NCI-H1092 (cell line): ENCODE measurements at places on chromosomes 4 and X.

GRCh38 chr4:185307136-185307950 is 88.4 kb downstream of the LRP2BP start:
- no peak for DNase-seq

GRCh38 chr4:53855581-53856250 is 208.7 kb downstream of the CHIC2 start:
- no peak for DNase-seq

- no peak for DNase-seq
Observed at GRCh38 chrX:30220661-30221060, 5.3 kb downstream of the MAGEB2 start.

DNA sequence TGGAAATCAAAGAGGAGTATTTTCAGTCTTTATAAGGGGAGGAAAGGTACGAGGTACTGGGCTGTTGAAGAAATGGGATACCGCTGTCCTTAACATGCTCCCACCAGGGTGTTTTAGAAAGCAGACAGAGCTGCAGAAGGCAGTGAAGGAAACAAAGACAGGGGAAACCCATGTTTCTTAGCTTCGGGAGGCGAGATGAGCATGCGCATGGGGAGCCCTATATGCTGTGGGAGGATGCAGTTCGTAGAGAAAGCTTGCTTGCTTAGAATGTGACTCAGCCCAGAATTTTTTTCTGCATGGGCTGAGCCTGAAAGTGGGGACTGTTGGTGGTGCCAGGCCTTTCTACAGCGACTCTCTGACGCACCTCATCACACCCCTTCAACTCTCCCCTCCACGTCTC is 28.8 kb upstream of the SCOC start:
- DNase-seq: no peak

DNA sequence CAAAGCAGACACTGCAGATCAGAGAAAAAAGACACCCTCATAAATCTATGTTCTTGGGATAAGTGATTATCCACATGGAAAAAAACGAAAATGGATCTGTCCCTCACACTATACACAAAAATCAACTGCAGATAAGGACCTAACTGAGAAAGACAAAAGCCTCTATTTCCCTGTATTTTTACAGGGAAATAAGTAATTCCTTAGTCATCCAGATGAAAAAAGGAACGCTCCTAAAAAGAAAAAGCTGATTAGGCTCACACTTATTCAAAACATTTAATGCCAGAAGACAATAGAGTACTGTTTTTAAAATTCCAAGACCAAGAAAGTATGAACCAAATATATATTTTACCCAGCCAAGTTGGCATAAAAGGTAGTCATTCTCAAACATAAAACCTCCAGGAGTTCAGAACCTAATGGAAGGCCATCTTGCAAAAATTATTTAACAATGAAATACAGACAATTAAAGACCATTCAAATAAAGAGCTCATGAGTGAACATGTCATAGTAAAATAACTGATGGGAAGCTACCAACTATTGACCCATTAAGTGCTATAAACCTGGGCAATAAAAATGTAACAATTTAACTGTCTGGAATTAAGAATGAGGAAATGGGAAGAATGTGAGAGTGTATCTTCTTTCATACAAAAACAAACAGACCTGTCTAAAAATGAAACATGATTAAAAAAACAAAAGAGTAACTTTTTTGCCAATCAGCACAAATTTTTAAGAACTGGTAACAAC is 20.4 kb downstream of the PAPSS1 start:
- DNase-seq: no peak

DNA sequence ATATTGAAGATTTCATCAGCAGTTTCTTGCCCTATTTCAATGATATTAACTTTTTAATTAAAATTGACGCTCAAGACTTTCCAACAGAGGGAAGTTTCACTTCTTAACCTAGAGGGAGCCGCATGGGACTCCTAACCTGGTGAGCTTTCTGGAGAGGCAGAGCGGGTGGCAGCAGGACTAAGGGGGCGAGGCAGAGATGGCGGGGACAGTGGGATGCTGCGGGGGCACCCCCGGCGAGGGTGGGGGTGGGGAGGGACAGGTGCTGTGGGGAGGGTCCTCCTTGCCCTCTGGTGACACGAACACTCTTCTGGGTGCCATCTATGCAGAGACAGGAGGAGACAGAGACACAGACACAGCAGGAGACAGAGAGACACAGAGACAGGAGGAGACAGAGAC is 104.4 kb downstream of the ADRA2C start:
- DNase-seq: no peak

GRCh38 chr4:184994010-184994622 is 24.2 kb upstream of the HELT start:
- no peak for DNase-seq

- DNase-seq: no peak
Observed at GRCh38 chr4:10687526-10687925, 3.0 kb upstream of the CLNK start.

DNA sequence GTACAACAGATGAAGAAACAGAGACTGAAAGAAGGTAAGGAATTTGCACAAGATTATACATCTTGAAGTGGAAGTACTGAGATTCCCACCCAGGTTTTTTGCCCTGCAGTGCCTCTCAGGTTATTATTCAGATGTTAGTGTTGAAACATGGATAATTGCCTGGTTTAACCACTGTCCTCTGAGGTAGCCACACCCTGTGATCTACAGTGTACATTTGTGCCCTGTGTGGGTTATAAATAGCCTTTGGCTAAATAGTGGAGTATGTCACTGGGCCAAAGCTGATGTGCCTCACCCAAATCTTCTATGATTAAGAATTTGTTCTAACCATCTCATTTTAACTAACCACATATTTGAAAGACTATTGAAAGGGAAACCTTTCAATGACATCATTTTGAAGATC is 5.4 kb upstream of the ASB5 start:
- DNase-seq: no peak

GRCh38 chrX:130637591-130637990 is 235.8 kb downstream of the RBMX2 start:
- no peak for DNase-seq

- DNase-seq: peak; percentile 19
Observed at GRCh38 chr4:129335818-129336217, 239.9 kb downstream of the C4orf33 start.

DNA sequence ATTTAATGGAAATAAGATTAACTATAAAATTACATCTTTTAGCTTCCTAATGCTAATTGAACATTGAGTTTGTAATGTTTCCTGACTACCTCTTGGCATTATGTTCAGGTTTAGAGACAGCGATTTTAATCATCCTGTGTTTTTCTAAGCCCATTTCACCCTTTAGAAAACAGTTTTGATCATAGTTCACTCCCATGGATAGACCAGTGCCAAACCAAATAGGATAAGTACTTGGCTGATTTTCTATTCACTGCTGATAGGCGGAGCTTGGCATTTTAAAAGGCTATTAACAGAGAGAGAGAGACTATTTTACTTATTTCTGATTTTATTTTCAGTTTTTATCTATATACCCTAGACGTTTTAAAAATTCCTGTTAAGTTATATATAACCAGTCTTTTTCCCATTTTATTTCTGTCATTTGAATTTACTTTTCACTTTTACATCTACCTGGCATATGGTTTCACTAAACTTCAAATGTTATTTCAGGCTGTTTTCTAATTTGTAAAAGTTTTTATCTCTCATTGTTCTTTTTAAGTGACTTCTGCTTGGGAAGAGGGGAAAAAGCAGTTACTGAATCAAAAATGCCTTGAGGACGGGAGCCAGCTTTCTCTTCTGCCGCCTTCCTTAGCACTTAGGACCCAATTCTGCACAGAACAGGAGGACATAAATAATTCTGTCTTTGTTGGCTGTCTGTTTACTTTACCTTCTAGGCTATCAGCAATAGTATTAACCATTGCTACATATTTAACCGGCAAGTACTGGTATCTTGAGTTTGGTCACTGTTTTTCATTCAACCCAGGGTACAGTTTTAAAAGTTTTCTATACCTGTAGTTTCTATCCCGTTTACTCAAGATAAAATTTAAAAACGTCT is 46.4 kb downstream of the SGMS2 start:
- peak; percentile 60 for DNase-seq

GRCh38 chr4:78299565-78299972 is 242.4 kb downstream of the FRAS1 start:
- DNase-seq: no peak

DNA sequence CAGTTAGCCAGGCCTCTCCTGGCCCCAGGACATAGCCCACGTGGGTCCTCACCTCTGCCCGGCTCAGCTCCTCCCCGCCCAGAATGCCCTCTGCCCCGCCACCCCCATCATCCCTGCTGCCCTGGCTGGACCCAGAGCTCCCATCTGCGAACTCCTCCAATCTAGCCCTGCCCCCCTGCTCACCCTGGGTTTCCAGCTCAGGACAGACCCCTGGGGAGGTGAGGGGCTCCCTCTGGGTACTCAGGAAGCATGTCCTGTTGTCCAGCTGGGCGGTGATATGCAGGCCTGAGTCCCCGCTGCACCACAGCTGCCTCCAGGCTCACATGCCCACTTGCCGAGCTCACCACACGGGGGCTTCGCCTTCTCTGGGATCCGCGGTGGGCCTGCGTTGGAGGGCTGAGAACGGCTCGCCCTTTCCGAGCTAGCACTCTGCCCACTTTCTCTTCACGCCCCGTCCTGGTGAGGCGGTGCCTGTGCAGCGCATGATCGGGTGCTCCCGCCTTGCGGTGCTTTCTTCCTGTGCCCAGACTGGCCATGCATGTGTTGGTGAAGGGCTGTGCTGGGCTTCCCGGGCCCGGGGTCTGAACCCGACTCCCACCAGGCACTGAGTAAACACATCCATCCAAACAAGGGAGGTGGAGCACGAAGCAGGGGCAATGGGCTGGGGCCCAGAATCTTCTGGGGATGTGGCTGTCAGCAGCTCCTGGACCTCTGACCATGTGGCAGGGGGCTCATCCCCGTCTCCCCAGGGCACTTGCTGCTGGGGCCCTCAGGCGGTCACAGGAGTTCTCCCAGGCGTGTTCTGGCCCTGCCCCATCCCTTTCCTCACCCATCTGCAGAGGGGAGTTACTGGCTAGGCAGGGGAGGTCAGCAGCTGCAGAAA is 74.3 kb downstream of the RGS12 start:
- no peak for DNase-seq

DNA sequence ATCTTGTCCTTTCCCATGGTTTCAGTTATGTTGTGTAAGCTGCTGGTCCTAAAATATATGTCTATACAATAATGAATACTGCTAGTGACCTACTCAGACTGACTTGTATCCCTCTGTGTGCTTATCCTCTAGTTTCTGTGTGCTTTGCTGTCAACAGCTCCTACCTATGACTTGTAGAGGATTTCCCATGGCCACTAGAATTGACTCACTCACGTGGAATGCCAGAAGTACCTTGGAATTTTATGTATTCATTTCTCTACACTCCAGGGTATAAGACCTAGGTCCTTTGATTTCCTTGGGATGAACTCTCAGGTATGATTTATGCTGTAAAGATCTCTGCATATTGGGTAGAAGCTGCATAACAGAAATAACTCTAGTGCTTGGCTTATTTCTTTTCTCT is 279.9 kb upstream of the SLIT2 start:
- no peak for DNase-seq

GRCh38 chr4:75099321-75099720 is 166.4 kb downstream of the PARM1 start:
- no peak for DNase-seq

GRCh38 chr4:113636877-113637276 is 124.7 kb downstream of the CAMK2D start:
- DNase-seq: no peak

- DNase-seq: no peak
Observed at GRCh38 chr4:135538698-135539097, 1337.1 kb upstream of the PABPC4L start.

DNA sequence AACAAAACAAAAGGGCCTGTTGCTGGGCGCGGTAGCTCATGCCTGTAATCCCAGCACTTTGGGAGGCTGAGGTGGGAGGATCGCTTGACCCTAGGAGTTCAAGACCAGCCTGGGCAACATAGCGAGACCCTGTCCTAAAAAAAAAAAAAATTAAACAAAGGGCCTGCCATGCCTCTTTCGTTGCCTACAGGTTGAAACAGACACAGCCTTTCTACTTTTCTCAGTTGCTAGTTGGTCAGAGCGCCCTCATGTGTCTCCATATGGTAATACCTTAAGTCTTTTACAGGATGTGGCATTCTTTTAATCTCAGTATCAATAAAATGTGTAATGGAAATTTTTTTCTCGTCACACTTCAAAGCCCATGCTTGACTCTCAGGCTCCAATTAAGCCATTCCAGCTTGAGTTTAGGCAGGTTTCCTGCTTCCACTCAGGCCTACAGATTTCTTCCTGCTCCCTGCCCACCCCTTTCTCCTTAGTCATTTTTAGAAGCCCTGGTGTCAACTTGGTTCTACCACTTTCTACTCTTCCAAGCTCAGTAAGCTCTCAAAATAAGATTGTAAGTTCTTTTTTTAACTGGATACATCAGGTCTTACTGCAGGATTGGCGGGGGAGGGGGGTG is 4.6 kb upstream of the SOWAHD start:
- DNase-seq: peak; percentile 10

DNA sequence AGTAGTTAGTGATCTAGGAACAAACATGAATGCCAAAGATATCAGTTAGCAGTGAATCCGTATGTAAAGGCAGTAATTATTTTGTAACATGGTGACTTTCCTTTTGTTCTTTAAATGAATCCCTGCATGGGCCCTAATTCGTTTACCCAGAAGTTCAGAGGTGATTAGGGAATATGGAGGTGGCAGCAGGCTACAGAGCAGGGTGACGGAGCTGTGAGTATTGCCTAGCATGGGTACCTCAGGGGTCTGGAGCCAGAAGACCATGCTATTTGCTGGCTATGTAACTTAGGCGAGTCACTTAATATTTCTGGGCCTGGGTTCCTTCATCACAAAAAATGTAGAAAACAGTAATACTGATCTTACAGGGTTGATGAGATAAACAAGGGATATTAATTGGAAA is 184.9 kb downstream of the ENOX2 start:
- no peak for DNase-seq

DNA sequence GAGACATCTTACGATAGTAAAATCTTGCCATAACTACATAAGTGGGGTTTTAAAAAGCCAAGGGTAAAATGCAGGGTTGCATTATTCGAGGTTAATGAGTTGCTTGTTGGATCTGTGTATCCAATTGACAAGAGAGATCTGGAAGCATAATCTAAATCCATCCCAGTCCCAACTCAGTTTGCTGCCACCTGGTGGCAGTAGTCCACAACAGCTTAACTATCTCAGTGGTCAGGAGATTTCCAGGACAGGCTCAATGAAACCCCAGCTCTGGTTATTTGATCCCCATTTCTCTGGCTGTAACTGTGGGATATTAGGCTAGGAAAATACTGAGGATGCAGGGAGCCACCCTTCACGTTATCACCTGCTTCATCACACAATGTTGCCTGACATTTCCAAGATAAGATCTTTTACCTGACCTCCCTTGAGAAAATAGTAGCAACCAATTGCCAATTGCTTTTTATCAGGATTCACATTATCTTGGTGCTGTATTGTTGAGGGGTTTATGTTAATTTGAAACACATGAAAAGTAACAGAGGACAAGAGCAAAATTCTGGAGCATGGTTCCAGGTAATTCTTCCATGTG is 88.2 kb upstream of the TNIP3 start:
- DNase-seq: peak; percentile 49
